RCC 7860 (cell line): ENCODE measurements at places on chromosomes 6 and 20.

GRCh38 chr20:16930656-16931055 lies 182.5 kb downstream of the OTOR start:
- no peak for DNase-seq

- DNase-seq: no peak
Observed at GRCh38 chr20:43096126-43096930, 93.4 kb downstream of the PTPRT start.

- no peak for DNase-seq
Observed at GRCh38 chr20:17624551-17625245, 54.8 kb downstream of the DSTN start.

GRCh38 chr6:52365317-52365716 lies 3.4 kb downstream of the PAQR8 start:
- DNase-seq: no peak

- DNase-seq: no peak
Observed at GRCh38 chr20:41331731-41332130, 8.9 kb upstream of the LPIN3 start.

- no peak for DNase-seq
Observed at GRCh38 chr6:37483917-37484785, 15.5 kb downstream of the CCDC167 start.

- DNase-seq: no peak
Observed at GRCh38 chr20:45247865-45248264, 6.5 kb downstream of the SLPI start.

GRCh38 chr20:23092384-23092756 lies 6.2 kb upstream of the CD93 start:
- no peak for DNase-seq

DNA sequence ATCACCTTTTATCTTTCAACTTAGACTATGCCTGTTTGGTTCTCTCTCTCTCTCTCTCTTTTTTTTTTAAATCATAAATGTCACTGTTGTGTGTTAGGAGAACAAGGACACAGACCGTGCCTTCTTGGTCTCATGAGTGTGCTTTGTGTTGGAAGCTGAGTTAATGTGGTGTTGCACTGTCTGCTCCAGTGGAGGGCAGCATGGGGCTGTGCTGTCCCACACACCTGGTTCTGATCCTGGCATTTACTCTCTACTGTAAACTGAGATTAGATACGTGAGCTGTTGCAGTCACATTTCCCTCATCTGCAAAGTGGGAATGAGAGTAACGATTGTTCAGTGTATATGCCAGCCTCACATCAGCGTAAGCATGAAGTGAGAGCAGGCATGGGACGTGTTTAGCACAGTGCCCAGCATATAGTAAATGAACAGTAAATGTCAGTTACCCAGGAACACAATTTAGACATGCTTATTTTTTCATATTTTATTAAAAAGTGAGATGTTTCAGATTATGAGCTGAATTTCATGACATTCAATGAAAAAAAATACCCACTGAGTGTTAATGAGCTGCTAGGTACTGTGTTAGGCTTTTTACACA lies 161.1 kb downstream of the FARS2 start:
- no peak for DNase-seq

- no peak for DNase-seq
Observed at GRCh38 chr20:42442716-42443115, 747.0 kb downstream of the PTPRT start.
